ENCODE measurements at places on chromosomes 7 and 10.

DNA sequence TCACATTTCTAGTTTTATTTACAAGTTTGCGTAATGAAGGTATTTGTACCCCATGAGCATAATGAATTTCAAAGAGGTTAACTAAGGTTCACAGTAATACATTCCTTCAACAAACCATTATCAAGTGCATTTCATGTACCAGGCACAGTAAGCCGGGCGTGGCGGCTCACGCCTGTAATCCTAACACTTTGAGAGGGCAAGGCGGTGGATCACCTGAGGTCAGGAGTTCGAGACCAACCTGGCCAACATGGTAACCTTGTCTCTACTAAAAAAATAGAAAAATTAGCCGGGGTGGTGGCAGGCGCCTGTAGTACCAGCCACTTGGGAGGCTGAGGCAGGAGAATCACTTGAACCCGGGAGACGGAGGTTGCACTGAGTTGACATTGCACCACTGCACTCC, 4.3 kb upstream of the EIF3A start:
- peak; percentile 13 for DNase-seq

GRCh38 chr7:97096037-97096436, 21.5 kb upstream of the SDHAF3 start:
- no peak for DNase-seq

- no peak for DNase-seq
Measured at GRCh38 chr10:6621536-6621935, 41.5 kb upstream of the PRKCQ start.

DNA sequence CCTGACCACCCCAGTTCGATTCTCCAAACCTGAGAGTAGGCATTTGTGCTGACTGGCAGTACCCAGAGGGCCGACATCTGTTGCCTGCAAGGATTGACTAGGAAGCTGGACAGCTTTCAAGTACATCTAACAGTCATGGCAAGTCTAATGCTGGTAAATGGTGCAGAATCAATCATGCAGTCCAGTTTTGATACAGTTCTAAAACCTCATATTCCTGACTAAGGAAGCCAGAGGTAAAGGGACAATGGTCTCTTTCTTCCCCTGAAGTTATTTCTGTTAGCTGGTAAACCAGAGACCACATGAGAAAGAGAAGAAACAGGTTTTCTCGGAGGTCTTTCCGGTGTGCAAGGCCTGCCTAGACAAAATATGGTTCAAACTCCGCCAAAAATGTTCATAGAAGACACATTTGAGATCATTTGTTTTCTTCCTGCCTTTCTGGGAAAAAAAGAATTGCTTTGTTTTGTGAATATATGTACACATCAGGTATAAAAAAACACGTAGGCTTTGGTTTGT, 97.1 kb downstream of the WDR37 start:
- DNase-seq = no peak

- no peak for DNase-seq
Measured at GRCh38 chr7:120539321-120539720, 266.3 kb downstream of the KCND2 start.

GRCh38 chr7:116354171-116354545, 143.8 kb downstream of the TES start:
- DNase-seq = no peak

DNA sequence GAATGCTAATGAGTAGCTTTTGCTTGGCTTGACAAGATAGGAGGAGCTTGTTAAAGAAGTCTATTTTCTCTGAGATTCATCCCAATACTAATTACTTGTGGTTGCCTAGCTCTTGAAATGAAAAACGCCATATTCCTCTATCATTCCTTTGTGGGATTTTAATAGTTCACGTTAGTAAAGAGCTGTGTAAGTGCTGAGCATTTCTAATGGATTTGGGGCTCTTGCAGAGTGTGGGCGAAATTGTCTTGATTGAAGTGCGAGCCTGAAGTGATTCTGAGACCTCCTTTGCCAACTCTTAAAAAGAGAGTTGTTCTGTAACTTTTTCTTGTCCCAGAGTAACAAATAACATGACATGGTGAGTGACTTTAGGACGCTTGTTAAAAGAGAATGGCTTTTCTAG, 45.2 kb downstream of the EXOC4 start:
- no peak for DNase-seq

DNA sequence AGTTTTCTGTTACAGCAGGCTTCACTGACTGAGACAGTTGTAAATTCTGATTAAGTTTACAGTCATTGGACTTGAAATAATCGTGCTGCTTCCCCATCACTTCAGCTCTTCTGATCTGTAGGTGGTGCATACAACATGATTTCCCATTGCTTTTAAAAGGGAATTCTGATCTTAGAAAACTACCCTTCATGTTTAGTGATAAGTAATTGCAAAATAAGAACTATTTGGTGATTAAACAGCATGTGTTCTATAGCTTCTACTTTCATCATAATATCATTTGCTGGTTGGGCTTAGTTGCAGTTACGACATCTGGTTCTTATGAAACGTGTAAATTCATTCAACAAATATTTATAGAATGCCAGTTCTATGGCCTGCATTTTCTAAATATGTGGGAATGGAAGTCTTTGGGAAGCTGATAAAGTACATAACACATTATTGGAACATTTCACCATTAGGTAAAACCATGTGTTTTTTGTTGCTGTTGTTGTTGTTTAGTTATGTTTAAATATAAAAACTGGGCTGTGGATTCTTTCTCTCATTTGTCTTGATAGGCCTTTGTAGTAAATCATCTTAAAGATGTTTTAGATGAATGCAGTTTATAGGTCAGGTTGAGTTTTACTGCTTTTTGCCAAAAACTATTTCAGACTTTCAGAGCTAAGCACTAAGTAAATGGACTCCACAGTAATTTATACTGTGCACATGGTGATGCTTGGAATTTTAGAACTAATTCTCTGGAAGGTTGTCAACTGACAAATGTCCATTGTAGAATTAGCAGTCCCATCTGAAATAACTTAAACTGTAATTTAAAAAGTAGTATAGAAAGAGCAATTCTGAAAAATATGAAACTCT, 13.1 kb downstream of the GNAI1 start:
- no peak for DNase-seq

DNA sequence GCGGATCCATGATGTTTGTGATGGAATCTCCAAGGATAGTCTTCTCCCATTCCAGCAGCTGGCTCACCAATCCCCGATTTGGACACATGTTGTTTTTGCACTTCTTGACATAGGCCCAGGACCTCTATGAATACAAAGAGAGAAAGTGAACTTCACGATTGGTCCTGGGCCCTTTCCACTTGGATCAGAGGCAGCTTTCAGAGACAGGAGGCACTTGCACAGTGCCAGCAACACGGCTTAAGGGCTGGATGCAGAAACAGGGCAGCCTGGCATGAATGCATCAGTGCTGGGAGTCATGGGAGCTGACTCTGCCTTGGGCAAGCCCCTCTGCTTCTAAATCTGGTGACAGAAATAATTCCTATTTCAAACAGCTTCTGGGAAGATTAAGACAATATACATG, 2.1 kb upstream of the TMEM120A start:
- no peak for DNase-seq

DNA sequence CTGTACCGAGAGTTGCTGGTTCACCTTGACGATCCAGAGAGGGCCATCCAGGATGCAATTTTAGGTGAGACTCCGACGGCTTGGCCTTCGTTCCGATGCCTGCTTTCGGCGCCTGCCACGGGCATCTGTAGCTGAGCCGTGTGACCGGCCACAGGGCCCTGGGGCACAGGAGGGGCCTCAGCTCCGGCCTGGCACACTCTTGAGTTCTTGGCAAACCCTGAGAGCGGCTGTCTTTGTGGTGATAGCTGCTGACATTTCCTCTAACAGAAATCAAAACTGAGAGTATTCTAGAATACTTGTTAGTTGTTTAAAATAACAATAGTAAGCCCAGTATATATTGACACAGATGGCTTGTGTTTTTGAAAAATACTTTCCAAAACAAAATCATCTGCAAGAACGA, 52.2 kb upstream of the SUN1 start:
- DNase-seq = no peak

GRCh38 chr10:80392250-80392649, 16.1 kb upstream of the PRXL2A start:
- no peak for DNase-seq

- DNase-seq = no peak
Measured at GRCh38 chr7:155885167-155886155, 73.2 kb upstream of the SHH start.

- no peak for DNase-seq
Measured at GRCh38 chr10:88012641-88013040, 149.2 kb downstream of the PTEN start.

Measured in ecto neural progenitor cell (in vitro differentiated cells).